ENCODE measurements at places on chromosomes 16 and 17.

GRCh38 chr17:45581860-45582259, 91.3 kb upstream of the PLEKHM1 start:
- DNase-seq, result no peak

DNA sequence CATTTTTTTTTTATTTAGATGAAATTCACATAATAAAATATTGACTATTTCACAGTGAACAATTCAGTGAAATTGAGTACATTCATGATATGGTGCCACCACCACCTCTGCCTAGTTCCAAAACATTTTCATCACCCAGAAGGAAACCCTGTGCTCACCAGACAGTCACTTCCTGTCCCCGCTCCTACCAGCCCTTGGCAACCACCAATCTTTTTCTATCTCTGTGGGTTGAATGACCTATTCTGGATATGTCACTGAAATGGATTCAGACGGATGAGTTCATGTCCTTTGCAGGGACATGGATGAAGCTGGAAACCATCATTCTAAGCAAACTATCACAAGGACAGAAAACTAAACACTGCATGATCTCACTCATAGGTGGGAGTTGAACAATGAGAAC, 40.5 kb downstream of the ATP2C2 start:
- DNase-seq, result no peak

- no peak for DNase-seq
Measured at GRCh38 chr17:43308999-43309398, 75.2 kb upstream of the RNU2-1 start.

DNA sequence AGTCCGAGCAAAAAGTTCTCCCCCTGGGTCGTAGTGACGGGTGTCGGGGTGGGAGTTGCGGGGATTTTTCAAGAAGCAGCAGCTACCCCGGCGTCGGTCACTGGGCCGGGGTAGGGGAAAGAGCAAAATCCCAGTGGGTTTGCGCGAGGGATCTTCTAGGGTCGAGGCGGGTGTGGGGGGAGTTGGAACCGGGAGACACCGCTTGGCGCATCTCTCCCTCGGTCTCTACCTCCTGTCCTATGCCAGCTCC, 2.3 kb upstream of the UBTF start:
- no peak for DNase-seq

DNA sequence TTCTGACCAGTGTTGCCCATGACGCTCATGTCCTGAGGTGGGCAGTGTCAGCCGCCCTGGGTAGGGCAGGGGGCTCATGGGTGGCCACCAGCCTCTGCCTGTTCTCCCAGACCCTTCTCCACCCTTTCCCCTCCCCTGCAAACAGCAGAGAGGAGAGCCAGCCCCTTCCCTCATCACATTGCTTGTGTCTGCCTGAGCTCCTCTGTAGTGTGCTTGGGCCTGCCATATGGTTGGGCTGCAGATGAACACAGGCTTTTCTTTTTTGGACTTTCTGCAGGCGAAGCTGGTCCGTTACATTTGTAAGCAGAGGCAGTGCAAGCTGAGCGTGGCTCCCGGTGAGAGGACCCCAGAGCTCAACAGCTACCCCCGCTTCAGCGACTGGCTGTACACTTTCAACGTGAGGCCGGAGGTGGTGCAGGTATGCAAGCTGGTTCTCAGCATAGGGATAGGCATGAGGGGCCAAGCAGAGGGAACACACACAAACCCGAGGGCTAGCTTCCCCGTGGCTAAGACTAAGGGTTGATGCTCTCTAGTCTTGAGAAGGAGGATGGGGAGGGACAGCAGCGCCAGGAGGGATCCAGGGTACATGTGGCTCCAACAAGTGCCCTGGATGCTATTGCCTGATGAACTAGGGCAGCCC, 80.6 kb upstream of the LGALS9 start:
- no peak for DNase-seq

- no peak for DNase-seq
Measured at GRCh38 chr17:79798299-79799173, 1.7 kb upstream of the CBX8 start.

DNA sequence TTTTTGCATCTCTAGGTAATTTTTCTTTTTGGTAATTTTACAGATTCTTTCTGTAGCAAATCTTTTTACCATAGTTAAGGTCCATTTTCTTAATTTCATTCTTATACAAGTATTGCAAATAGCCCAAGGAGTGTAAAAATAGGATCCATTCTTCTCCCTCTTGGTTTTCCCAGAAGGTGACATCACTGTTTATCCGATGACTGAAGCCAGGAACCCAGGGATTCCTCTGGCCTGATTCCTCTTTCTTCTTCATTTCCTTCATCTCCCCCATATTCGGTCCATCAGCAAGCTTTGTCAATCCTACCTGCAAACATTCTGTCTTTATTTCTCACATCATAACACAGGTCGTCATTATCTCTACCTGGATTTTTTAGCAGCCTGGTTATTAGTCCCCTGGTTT, 5.3 kb downstream of the RBBP6 start:
- no peak for DNase-seq

DNA sequence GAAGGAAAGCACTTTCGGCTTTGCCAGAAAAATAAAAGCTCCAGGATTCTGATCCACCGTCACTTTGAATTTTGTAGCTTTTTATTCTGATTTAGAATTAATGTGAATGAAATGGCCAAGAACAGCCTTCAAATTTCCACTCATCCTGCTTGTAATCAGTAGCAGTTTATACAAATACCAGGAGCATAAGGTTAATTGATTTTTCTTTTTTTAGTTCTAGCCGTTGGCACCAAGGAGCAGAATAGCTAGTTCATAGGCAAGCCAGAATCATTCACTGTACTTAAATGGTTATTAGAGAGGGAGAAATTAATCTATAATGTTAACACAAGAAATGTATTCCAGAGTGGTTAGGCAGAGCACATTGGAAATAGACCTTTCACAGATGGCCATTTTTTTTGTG, 41.1 kb upstream of the CACNG5 start:
- DNase-seq, result no peak

DNA sequence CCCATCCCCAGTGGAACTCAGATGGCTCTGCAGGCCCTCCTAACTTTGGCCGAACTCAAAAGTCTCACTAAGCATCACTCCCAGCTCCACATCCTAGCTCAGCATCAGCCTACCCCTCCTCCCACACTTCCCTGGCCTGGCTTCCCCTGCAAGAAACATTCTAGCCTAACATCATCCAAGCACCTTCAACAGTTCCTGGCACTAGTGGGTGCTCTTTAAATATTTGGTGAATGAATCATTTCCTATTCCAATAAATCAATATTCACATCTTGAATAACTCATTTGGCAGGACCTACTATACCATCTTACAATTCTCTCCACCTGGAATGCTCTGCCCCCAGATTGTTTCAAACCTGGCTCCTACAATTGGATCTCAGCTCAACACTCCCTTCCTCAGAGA, 11.0 kb upstream of the BBS2 start:
- DNase-seq, result no peak

DNA sequence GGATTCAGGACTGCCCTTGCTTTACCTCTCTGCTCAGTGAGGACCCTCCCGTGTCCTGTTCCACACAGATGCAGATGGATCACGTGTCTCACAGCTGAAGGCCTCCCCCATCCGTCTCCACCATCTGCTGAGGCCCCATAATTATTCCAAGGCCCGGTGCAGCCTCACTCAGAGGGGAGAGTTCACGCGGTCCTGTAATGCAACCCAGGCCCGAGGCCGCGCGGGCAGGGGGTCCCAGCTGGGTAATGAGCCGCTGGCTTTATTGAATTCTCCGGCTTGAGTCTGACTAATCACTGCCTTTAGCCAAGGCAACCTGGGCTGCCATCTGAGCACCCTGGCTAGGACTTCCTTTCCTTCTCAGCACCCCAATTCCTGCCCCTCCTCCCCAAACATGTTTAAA, 4.4 kb upstream of the WFIKKN2 start:
- no peak for DNase-seq

DNA sequence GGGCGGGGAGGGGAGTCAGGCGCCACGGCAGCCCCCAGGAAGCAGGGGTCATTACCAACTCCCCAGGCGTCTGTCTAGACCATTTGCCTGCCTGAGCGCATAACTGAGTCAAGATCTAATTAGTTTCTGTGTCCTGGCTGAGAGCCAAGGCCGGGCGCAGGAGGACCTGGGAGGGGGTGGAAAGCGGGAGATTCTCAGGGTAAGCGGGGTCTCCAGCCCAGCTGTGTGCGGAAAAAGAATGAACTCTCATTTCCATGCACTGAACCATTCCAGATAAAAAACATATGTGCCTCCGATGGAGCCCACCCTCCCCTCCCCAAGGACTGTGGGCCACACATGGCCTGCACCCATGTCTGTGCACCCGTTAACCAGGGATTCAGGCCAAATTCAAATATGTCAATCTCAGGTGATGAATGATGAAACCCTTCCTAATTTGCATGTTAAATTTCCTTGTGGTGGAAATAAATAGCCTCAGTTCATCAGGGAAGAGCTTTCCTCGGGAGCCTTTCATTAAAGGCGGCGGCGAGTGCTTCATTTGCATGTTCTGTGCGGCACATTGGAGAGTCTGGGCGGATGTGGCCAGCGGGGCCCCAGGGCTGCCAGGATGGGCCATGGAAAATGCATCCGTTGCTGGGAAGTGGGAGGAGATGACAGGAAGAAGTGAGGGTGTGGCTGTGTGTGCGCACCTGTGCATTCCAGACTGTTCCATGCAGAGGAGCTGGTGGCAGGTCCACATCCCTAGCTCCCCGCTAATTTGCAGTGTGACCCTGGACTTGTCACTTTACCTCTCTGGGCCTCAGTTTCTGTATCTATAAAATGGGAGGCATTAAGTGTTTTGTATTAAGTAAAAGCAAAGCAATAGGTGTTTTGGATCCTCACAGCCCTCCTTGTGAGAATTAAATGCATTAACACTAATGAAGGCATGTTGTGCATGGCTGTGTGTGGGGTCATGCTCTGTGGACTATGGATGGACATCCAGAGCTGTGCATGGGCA, 151.1 kb downstream of the SDK2 start:
- DNase-seq, result no peak

- DNase-seq, result no peak
Measured at GRCh38 chr16:54266363-54266955, 20.1 kb downstream of the IRX3 start.

GRCh38 chr16:48498769-48499631, 111.0 kb downstream of the N4BP1 start:
- no peak for DNase-seq

DNA sequence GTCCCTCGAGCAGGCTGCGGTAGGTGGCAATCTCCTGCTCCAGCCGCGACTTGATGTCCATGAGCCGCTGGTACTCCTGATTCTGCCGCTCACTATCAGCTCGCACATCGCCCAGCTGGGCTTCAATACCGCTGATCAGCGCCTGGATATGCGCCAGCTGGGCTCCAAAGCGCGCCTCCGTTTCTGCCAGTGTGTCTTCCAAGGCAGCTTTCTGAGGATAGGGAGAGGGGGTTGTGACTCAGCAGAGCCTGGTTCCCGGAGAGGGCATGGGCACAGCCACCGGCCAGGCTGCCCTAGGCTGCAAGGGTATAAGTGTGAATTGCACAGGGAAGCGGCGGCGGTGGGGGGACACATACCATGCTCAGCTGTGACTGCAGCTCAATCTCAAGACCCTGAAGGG, 4.3 kb downstream of the KRT19 start:
- no peak for DNase-seq

DNA sequence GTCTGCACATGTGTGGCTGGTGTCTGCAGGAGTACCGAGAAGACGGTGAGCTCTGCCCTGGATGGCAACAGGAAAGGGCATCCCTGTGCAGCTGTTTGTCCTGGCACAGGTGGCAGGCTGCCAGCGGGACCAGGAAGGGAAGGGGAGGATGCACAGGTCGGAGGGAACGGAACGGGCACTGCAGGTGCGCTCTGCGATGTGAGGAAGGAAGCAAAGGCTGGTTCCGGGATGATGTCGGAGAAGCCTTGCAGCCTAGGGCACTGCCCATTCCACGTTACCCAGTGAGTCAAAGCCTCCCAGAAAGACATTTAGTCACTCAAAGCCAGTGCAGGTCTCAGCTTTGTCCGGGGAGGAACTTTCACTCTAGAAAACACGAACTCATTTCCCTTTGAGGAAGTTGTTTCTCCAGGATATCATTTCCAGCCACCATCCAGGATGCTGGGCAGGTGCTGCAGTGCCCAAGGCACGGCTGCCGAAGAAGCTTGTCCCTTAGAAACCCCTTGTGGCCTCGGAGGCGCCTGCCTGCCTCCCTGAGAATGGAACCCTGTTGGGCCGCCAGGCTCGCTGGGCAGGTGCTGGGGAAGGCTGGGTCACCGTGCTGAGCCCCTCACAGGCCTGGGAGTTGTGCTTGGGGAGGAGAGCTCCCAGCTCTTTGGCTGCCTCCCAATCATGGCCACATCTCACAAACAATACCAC, 4.5 kb upstream of the TMEM235 start:
- DNase-seq, result no peak

DNA sequence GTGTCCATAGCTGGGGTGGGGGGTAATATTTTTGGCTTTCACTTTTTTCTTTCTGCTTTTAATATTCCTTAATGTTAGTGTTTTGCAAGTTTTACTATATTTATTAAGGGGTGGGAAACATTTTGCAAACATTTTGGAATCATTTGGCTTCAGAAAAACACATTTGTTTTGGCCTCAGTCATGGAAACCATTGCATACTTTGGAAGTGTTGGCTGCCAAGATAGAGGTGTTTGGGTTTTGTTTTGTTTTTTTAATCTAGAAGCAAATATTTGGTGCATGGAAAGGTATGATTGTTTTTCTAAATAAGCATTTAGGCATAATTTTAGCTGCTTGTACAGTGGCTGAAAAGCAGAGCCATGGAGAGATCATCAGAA, 243.3 kb downstream of the KATNIP start:
- no peak for DNase-seq

- no peak for DNase-seq
Measured at GRCh38 chr16:87927195-87927562, 9.2 kb downstream of the CA5A start.

- DNase-seq, result no peak
Measured at GRCh38 chr17:50615828-50616227, 18.9 kb upstream of the ABCC3 start.

- DNase-seq, result no peak
Measured at GRCh38 chr17:77781536-77781935, 177.0 kb upstream of the TNRC6C start.

All from activated CD8-positive, alpha-beta memory T cell treated with anti-CD3 and anti-CD28 coated beads for 4 hours (primary cell).